ENCODE measurements at places on chromosomes 7 and 10.
A peak's percentile ranks its signal among the peaks of the same experiment; 100 is the strongest.

DNA sequence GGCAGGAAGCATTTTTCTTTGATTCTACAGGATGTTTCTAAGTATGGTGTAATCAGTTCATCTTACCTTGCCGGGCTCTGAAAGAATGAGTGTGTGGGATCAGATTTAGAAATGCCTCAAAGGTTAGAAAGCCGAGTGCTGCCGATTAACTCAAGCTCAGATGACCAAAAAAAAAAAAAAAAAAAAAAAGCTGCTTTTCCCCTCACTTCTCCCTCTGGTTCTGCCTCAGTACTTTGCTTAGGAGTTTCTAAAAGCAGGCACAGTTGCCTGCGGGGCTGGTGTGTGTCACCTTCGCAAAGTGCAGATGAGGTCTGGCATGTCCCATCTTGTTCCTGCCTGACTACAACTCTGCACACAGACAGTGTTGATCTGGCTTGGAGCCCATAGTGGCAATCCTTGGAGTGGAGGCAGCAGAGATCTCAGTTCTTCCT, 47.0 kb downstream of the KIAA1217 start:
- no peak for DNase-seq

DNA sequence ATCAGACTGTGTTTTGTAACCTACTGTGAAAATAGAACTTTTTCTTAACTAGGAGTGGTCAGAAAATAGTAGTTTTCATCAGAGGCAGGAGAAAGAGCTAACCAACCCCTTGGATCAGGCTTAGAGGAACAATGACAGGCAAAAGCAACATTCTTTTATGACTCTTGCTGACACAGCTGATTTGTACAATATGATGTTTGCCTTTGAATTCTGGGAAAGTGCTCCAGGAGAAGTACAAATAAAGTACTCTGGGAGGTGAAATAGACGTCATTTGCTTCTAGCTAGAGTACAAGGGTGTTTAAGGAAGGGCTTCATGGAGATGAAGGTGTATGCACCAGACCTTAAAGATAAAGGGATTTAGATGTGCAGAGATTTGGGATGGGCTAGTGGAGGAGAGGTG, 75.1 kb upstream of the KIAA1217 start:
- DNase-seq: no peak

DNA sequence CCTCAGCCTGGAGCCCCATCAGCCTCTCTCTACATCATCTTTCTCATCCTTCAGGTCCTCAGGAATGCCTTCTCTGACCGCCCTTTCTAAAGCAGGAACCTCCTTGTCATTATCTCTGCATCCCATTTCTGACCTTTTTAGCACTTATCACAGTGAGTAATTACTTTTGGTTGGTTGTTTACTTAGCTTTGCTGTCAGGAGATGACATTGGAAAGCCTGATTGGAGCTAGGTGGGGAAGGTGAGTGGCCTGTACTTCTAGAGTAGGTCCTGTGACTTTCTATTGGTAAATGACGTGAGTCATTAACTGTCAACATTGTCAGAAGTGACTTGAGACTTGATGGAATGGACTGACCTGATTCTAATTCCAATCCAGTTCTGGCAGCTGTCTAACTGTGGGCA, 9.3 kb upstream of the SLC25A13 start:
- no peak for DNase-seq

GRCh38 chr10:32190890-32191491, 134.8 kb upstream of the KIF5B start:
- no peak for DNase-seq

- DNase-seq: no peak
These were observed 223.6 kb downstream of the GATA3 start for GRCh38 chr10:8278099-8278498.

DNA sequence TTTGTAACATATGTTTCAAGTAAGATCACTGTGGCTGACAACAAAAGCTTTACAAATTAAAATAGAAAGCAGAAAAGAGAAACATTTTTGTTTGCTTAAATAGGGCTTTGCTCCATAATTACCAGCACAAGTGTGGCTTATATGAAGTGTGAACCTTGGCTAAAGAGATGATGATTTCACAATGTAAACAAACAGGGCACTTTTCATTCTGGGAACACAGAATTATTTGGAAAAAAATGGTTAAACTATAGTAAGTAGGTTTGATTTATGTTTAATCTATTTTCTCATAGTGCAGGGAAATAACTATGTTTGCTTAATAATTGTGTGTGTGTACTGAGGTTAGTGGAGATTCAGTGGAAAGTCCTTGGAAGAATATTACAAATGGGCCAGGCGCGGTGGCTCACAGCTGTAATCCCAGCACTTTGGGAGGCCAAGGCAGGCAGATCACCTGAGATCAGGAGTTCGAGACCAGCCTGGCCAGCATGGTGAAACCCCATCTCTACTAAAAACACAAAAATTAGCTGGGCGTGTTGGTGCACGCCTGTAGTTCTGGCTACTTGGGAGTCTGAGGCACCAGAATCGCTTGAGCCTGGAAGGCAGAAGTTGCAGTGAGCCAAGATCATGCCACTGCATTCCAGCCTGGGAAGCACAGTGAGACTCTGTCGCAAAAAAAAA, 19.1 kb upstream of the OTUD1 start:
- no peak for DNase-seq

GRCh38 chr7:23106823-23107663, 1.5 kb downstream of the KLHL7 start:
- DNase-seq: no peak

- no peak for DNase-seq
These were observed 52.0 kb upstream of the NPTX2 start for GRCh38 chr7:98565103-98565502.

GRCh38 chr7:82677493-82677892, 233.9 kb upstream of the CACNA2D1 start:
- DNase-seq: no peak

- no peak for DNase-seq
These were observed 10.3 kb upstream of the LRRC27 start for GRCh38 chr10:132321726-132322125.

GRCh38 chr10:12194752-12195271, 879 bp downstream of the NUDT5 start:
- DNase-seq: no peak

DNA sequence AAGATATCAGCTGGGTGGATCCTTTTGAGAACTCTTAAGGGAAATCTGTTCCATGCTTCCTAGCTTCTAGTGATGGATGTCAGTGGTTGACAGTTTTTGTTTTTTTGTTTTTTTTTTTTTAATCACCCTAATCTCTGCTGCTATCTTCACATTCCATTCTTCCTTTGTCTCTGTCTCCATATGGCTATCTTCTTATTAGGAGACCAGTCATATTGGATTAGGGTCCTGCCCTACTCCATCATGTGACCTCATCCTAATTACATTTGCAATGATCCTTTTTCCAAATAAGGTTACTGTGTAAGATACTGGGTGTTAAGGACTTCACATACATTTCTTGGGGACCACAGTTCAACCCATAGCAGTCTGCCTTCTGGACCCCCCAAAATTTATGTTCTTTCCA, 69.7 kb downstream of the MLLT10 start:
- no peak for DNase-seq

DNA sequence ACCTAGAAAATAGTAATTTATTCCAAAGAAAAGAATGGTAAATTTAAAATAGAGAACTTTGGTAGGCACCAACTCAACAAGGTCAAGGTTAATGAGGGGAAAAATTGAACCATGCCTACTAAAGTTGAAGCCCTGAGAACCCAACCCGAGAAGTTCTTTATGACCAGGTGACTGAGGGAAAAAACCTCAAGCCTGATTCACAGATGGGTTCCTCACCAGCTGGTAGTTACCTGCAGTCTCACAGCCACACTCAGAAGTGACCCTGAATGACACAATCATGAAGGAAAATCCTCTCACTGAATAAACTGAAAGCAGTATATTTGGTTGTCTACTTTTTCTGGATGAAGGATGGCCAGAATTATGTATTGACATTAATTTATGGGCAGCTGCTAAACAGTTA, 7.0 kb downstream of the C10orf67 start:
- DNase-seq: no peak

- peak; percentile 39 for DNase-seq
These were observed 5.7 kb downstream of the ARPC1B start for GRCh38 chr7:99380032-99380822.

DNA sequence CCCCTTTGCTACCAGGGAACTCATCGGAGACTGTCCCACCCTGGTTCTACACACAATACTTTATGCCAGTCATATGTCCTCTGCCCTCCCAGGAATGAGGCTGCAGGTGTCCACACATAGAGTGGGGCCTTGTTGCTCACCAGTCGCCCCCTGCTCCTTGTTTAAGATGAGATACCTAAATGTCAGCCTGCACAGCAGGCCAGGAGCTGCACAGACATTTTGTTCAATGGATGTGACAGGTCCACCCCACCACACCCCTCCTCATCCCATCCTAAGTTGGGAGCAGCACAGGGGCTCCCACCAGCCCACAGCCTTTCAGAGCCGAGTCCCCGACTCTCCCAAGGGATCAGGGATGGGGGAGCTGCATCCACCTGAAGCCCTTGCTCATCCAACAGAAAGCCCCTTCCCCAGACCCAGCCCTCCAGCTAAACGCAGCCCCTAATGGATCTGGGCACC, 6.2 kb upstream of the GRID1 start:
- no peak for DNase-seq

DNA sequence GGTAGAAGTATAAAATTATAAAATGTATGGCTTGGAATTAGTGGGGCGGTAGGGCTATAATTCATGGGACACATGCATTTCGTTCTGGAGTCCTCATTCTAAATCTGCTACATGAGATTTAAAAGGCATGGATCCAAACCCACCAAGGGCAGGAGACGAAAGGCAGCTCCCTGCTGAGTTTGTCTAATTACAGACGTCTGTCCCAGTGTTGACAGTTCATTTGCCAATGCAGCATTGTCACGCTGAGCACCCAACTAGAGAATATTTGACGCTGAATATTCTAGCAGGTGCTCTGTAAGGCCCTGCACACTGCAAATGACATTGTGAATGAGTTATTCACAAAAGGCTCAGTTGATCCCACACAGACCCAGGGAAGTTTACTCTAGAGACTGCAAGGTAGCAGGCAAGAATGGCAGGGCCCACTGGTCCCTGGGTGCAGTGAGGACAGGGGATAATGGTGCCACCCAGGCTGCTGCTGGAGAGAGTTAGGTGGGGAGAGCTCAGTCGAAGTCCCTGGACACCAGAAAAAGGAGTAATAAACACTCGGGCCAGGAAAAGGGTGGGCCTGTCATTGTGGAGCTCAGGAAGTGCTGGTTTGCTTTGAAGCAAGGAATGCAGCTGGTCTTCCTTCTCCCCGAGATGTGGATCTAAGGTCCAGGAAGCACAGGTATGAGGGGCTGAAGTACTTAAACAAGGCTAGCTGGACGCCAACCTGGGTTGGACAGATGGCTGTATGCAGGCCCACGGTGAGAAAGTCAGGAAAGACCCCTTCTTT, 75.0 kb upstream of the JCAD start:
- DNase-seq: no peak

- DNase-seq: peak; percentile 92
These were observed 53.9 kb downstream of the SYPL1 start for GRCh38 chr7:106057962-106058927.

GRCh38 chr10:101272229-101272868, 43.1 kb upstream of the LBX1 start:
- peak; percentile 38 for DNase-seq

DNA sequence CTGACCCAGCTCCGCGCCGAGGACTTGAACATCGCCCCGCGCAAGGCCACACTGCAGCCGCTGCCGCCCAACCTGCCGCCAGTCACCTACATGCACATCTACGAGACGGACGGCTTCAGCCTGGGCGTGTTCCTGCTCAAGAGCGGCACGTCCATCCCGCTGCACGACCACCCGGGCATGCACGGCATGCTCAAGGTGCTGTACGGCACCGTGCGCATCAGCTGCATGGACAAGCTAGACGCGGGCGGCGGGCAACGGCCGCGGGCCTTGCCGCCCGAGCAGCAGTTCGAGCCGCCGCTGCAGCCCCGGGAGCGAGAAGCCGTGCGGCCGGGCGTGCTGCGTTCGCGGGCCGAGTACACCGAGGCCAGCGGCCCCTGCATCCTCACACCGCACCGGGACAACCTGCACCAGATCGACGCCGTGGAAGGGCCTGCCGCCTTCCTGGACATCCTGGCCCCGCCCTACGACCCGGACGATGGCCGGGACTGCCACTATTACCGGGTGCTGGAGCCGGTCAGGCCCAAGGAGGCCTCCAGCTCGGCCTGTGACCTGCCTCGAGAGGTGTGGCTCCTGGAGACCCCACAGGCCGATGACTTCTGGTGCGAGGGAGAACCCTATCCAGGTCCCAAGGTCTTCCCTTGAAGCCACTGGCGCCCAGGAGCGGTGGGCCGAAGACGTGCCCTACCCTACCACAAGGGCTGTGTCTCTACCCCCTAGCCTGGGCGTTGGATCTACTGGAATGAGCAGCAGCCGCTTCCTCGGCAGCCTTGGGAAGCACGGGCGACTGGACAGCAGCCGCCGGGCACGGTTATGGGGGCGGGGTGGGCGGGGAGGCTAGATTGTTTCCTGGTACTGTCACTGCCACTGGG, 945 bp downstream of the ADO start:
- DNase-seq: no peak

GRCh38 chr10:43806831-43807640, 158.4 kb upstream of the ZNF32 start:
- no peak for DNase-seq

DNA sequence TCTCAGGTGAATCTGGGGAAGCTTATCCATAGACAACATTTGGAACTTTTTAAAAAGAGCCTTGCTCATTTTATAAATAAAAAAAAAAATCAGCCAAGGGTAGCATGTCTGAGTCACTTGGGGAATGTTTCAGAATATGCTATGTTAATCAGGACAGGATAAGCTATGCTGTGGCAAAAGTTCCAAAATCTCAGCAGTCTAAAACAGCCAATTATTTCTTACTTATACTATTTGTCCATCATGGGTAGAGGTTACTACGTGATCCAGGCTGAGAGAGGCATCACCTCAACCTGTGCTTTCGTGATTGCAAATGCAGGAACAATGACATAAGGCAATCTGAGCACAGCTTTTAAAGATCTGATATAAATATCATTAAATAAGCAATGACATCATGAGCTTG, 6.5 kb downstream of the SLC13A1 start:
- no peak for DNase-seq

- DNase-seq: no peak
These were observed 187.8 kb downstream of the COBL start for GRCh38 chr7:51128545-51129435.

GRCh38 chr10:57964351-57964750, 303.3 kb downstream of the IPMK start:
- DNase-seq: peak; percentile 81

- DNase-seq: no peak
These were observed 199.1 kb upstream of the LYZL2 start for GRCh38 chr10:30828680-30829079.

GRCh38 chr7:116145245-116145852, 65.0 kb upstream of the TES start:
- DNase-seq: no peak

- peak; percentile 46 for DNase-seq
These were observed 1227.6 kb downstream of the TYW1 start for GRCh38 chr7:68224041-68224741.

DNA sequence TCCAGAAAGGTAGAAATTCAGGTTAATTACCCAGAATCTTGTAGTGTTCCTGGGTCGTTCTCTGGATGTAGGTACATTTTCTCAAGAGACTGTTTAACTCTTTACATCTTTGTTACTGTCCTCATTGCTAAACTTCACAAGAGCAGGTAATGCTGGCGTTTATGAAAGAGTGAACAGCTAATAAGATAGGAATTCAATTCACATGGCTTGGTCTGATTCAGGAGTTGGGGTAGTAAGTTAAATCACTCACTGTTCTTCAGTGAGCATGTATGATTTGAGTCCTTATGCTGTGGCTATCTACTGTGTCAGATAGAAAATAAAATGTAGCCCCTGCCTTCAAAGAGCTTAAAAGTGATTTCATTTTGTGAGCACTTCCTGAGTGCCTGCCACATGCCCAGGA, 480.0 kb downstream of the LRMDA start:
- DNase-seq: no peak

GRCh38 chr7:98753989-98754479, 115.8 kb downstream of the TMEM130 start:
- peak; percentile 18 for DNase-seq
